ENCODE measurements at places on chromosomes 2 and 18.

- DNase-seq, result no peak
These were observed 144.1 kb downstream of the NYAP2 start for GRCh38 chr2:225543626-225544025.

- no peak for DNase-seq
These were observed 180.7 kb upstream of the ID2 start for GRCh38 chr2:8501061-8501720.

DNA sequence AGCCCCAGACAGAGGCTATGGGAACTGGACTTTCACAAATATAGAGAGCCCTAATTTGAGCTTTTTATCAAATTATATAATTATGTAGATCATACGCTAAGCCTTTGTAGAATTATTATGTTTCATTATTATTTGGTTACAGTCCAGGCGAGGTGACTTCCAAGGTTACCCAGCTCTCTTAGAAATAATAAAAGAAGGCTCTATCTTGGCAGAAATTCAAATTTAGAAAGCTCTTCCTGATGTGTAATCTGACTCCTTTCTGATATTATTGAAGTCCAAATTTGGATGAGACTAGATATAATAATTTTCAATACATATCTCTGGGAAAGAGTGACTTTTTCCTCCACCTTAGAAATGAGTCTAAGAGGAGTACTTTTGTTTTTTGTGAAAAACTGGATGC lies 4.8 kb upstream of the SLC38A11 start:
- no peak for DNase-seq

- peak; percentile 84 for DNase-seq
These were observed 86.9 kb downstream of the LIMS1 start for GRCh38 chr2:108621087-108621559.

GRCh38 chr2:25966531-25967270 lies 15.6 kb downstream of the KIF3C start:
- DNase-seq, result no peak

DNA sequence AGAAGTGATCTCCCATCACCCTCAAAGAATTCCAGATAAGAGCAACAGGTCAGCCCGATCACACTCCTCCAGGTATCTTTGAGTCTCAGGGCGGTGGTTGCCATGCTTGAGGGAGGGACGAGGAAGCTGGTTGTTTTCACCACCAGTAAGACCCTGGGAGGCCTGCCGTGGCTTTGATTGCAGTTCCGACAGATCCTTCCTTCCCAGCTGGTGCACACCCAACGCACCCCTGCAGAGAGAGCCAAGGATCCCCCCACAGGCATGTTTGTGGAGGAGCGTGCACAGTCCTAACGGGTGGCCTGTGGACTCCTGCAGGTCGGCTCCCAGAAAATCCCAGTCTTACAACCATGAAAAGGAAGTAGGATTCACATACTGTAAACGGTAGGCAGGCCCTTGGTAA lies 13.8 kb upstream of the ZNF236 start:
- no peak for DNase-seq

- DNase-seq, result no peak
These were observed 65.8 kb upstream of the ATL2 start for GRCh38 chr2:38442643-38443541.

GRCh38 chr18:70044632-70045031 lies 97.0 kb upstream of the CD226 start:
- no peak for DNase-seq

GRCh38 chr18:40215979-40216378 lies 1739.1 kb upstream of the PIK3C3 start:
- DNase-seq, result no peak

- no peak for DNase-seq
These were observed 790.8 kb downstream of the SOCS6 start for GRCh38 chr18:71079606-71080005.

DNA sequence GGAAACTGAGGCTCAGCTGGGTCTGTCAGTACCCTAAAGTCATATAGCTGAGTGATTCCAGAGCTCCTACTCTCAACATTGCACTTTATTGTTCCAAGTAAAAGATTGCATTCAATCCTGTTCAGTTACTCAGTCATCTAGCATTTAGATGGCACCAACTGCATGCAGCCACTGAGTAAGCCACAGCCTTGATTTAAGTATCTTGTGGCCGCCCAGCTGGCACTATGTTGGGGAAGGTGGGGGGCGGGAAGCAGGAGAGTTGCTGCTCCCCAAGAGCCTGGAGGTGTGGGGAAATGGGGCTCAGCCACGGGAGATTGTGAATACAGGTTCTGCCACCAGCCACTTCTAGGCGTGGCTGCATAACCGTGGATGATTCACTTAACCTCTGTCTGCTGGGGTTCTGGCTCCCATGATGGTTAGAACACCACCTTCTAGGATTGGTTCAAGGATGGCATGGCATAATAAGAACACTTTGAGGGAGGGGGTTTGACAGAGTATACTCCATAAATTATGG lies 17.1 kb downstream of the ZFP36L2 start:
- DNase-seq, result no peak

GRCh38 chr2:41863062-41863461 lies 184.8 kb upstream of the PKDCC start:
- no peak for DNase-seq

DNA sequence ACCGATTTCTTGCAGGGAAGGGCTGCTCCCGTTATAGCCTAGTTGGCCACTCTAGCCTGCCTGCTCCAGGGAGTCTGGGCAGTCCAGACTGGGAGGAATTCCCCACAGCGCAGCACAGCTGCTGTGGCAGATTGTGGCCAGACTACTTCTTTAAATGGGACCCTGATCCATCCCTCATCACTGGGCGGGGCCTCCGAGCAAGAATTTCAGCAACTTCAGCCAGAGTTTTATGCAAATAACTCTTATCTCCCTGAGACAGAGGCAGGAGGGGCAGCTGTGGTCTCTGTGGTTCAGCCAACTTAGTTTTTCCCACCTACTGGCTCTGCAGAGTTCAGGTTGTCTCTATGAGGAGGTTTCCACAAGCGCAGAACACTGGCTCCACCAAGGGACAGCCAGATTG lies 1583.2 kb downstream of the SUCLG1 start:
- DNase-seq, result no peak

DNA sequence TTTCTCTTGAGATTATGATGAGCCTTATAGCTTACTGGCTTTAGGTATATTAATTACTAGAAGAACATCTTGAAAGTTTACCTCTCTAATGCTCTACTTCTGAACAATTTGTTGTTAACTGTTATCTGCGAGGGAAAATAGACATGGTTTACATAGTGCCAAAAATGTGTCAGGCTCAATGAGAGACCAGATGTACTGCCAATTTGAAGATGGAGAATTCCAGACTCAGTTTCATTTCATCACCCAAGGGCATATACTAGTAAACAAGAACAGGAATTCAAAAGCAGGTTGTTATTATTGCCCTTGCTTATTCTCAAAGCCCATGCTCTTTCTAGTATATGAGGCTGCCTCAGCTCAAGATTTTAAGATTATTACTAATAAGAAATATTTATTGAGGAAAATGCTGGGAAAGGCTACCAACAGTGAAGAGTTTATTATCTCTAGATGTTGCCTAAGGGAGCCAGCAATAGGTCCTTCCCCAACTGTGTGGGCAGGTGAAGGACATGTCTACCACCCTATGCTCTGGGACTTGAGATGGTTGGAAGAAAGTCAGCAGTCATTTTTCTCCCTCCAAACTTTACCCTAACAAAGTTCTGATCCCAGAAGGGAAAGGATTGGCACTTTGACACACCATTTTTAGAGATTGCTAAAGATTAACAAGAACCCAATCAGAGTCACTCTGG lies 792.7 kb downstream of the METTL4 start:
- no peak for DNase-seq

DNA sequence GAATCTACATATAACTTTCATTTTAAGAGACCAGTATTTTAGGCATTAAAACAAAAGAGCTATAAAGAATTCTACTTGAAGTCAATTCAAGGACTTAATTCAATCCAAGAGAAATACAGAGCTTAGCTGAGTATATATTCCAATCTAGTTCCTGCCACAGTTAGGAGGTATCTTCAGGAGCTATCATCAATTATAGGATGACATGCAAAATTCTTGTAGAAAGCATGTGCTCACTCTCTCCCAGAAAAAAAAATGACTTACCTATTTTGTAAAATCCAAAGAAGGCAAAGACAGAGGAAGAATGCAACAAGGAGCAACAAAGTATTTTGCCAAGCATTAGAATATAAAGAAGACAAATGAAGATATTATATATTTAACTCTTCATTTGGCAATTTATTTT lies 31.8 kb upstream of the CFAP36 start:
- DNase-seq, result no peak

DNA sequence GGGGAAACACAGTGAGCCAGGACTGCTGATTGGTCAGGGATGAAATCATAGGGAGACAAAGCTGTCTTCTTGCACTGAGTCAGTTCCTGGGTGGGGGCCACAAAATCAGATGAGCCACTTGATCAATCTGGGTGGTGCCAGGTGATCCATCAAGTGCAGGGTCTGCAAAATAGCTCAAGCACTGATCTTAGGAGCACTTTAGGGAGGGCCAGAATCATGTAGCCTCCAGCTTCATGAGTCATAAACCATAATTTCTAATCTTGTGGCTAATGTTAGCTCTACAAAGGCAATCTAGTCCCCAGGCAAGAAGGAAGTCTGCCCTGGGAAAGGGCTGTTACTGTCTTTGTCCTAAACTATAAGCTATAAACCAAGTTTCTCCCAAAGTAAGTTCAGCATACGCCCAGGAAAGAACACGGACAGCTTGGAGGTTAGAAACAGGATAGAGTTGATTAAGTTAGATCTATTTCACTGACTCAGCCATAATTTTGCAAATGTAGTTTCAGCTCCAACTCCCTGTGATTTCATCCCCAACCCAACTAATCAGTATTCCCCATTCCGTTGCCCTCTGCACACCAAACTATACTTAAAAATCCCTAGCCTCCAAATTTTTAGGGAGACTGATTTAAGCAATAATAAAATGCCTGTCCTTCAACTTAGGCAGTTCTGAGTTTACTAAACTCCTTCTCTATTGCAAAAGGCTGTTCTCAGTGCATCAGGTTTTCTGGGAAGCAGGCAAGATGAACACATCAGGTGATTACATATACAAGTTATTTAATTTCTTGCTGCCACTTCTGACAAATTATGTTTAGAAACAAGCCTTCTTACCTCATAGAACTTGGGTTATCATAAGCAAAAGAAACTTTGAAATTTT lies 226.9 kb upstream of the SPOPL start:
- no peak for DNase-seq

GRCh38 chr2:162210385-162210784 lies 32.9 kb downstream of the FAP start:
- no peak for DNase-seq

DNA sequence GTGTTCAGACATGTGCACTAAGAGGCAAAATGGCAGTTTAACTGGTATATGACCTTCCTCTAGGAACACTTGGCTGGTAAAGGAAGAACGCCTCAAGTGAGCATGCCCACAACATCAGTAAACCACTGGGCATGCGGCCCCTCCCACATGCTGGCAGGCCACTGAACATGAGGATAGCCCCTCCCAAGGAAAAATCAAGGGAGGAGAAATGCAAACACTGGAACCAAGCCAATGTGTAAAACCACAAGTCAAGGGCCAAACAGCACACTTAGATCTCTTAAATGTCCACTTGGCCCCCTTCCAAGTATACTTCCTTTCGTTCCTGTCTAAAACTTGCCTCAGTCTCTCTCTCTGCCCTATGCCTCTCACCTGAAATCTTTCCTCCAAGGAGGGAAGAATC lies 980.8 kb downstream of the TSN start:
- no peak for DNase-seq

GRCh38 chr2:168416555-168416954 lies 39.5 kb upstream of the CERS6 start:
- DNase-seq, result no peak

DNA sequence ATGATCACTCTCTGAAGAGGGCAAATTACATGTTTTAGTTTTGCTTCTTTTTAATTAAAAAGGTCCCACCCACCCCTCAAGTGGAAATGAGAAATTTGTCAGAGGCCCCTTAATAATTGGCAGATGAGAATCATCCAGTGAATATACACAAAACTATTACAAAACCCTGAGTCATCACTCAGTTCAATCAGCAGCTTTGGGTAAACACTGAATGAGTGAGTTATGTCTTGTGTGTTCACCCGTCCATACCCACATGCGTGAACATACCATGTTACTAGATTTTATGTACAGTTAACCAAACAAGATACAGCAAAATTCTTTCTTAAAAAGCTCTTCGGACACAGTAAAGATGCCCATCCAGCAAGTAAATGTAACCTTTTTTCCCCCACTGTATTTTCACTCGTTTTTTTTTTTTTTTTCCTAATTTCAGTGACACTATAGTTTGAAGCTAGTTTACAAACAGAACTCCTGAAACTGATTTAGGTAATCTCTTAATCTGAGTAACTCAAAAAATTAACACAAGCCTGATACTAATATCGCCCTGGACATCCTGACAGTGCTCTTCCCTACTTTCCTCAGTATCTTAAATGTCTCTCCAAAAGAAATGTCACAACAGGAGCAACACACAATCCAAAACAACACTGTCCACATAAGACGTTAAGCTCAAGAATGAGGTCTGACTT lies 1.4 kb downstream of the PSME4 start:
- DNase-seq, result peak; percentile 32

- no peak for DNase-seq
These were observed 17.6 kb upstream of the DAW1 start for GRCh38 chr2:227853765-227854271.

DNA sequence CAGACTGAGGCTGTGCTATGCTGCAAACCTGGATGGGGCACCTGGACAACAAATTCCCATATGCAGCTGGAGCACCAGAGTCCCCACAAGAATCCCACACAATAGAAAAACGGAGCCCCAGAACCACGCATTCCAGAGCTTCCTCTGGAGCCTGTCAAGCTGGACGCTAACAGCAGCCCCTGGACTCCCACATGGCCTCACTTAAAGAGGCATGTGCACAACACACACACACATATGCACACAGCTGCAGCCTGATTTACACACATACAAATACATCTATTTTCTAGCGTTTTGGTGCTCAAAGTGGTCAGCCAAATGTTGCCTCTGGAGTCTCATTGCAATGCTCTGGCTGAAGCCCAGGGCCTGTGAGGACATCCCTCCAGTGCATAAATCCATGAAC lies 632.7 kb upstream of the ID2 start:
- no peak for DNase-seq

DNA sequence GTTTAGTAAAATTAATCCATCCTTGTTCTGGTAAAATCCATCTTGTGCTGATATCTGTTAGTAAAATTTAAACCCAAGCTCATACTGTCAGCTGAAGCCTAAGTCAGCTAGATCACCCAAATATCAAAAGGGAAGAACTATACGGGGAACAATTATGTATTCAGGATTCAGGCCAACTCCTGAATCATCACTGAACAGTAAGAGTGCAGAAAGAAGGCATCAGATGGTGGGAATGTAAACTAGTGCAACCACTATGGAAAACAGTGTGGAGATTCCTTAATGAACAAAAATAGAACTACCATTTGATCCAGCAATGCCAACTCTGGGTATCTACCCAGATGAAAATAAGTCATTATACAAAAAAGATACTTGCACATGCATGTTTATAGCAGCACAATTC lies 81.8 kb downstream of the RAPGEF4 start:
- DNase-seq, result no peak
